Daoy (cell line): ENCODE measurements at places on chromosomes 2 and 18. TPM values are rescaled to one million over a fixed set of nuclear protein-coding genes. Genes with fewer than 3 reads are reported as not detected.

- no peak for DNase-seq
These were observed 50.3 kb downstream of the ARL4C start for GRCh38 chr2:234446404-234447076.

GRCh38 chr2:72895759-72896281 is 8.6 kb downstream of the SPR start:
- DNase-seq = no peak

- DNase-seq = no peak
These were observed 52.3 kb downstream of the EHD3 start for GRCh38 chr2:31286230-31286629.

GRCh38 chr2:30428827-30429461 is 18.1 kb upstream of the LCLAT1 start:
- no peak for DNase-seq

GRCh38 chr2:164052006-164052405 is 316.2 kb upstream of the FIGN start:
- DNase-seq = no peak

DUSP19 gene
- total RNA-seq = 1.9 and 2.5 TPM in 2 replicates

APCDD1 gene
- total RNA-seq = 0.23 and 0.80 TPM in 2 replicates

GRCh38 chr18:64149916-64150438 is 1.1 kb upstream of the LINC00305 start:
- no peak for DNase-seq

OR6B2 gene
- total RNA-seq = not detected in 2 replicates

GRCh38 chr2:215554689-215555498 is 119.0 kb upstream of the FN1 start:
- DNase-seq = no peak

GRCh38 chr18:44586782-44587524 is 93.7 kb upstream of the SETBP1 start:
- DNase-seq = no peak

DNA sequence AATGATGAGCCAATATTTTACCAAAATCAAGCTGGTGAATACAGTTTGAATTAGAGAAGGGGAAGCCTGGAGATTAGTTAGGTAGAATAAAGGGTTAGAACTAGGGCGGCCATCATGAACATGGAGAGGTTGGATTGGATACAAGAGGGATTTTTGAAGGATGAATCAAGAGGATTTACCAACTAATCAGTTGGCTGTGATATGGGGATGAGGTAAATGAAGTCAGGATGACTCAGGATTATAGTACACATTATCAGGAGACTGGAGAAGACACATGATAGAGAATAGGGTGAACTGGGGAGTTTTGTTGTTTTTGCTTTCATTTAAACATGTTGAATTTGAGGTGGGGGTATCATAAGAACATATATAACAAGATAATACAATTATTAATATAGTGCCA is 73.8 kb upstream of the PROKR1 start:
- DNase-seq = peak; percentile 4

DNA sequence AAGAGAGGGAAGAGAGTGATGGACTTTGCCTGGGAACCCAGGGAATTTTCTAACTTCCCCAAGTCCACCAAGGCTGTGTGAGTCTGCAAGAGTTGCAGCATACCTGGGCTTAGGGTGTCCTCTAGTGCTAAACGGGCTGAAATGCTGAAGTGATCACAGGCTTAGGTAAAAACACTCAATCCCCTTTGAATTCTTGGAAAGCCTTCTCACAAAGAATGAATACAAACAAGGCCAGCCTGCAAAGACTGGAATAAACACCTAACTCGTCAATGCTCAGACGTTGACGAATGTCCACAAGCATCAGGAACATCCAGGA is 30.0 kb upstream of the BMP10 start:
- DNase-seq = no peak

DNA sequence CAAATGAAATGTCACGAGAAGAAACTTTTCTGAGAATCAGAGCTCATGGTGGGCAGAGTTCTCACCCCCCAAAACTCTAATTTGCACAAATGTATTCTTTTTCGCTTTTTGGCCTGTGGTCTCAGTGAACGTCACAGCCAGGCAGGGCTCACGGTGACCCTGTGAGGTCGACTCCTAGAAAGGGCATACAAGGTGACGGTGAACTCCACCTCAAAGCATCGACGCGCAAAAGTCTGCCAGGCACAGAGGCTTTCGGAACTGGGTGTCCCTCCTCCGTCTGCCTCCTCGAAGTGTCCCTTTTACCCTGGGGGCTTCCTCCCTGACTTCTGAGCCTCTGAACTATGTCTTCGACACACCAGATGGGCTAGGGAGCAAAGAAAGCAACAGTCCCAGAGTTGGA is 139.2 kb upstream of the PXDN start:
- DNase-seq = no peak

DNA sequence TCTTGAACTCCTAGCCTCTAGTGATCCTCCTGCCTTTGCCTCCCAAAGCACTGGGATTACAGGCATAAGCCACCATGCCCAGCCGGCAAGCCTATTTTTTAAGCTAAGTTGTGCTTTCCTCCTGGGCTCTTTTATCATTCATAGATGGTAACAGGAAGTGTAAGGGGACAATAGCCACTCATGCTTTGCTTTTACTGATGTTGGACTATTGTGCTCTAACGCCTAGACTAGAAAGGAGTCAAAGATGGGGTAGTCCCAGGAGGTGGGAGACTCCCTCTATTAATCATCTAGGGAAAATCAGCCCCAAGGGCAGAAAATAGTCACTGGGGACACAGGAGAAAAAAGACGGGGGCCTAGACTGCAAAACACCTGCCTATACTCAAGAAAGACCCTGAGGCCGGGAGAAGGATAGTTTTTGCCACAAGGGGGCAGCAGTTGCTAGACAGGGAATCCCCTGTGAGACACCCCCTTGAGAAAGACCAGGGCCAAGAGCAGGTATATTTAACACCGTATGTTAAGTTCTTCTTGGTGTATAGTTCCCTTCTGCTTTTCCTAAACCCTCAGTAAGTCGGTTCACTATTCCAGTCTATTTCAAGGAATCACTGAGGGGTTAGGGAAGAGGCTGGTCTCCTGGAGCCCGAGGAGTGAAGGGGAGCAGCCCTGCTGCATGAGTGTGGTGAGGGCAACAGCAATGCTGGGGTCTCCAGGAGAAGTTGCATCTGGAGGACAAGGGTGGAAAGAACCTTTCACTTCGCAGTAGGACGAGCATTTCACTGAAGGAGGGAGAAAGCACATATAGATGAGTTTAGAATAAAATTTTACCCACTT is 2.1 kb upstream of the CXCR1 start:
- DNase-seq = peak; percentile 45

DNA sequence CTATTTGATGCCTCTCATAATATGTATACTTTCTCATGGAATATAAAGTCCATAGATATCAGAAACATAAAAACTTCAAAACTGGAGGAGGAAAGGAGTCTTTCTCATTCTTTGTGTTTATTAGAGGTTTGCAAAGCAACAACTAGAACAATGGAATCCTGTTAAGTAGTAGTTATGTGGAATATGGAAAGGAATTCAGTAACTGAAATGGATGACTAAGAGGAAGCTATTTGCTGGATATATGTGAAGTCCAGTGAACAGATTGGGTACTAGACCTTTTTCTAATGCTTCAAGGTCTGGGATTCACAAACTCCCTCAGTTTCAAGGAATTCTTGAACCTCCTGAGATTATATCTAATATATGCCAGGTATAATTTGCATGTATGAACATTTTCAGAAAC is 353.6 kb upstream of the FANCL start:
- no peak for DNase-seq

DNA sequence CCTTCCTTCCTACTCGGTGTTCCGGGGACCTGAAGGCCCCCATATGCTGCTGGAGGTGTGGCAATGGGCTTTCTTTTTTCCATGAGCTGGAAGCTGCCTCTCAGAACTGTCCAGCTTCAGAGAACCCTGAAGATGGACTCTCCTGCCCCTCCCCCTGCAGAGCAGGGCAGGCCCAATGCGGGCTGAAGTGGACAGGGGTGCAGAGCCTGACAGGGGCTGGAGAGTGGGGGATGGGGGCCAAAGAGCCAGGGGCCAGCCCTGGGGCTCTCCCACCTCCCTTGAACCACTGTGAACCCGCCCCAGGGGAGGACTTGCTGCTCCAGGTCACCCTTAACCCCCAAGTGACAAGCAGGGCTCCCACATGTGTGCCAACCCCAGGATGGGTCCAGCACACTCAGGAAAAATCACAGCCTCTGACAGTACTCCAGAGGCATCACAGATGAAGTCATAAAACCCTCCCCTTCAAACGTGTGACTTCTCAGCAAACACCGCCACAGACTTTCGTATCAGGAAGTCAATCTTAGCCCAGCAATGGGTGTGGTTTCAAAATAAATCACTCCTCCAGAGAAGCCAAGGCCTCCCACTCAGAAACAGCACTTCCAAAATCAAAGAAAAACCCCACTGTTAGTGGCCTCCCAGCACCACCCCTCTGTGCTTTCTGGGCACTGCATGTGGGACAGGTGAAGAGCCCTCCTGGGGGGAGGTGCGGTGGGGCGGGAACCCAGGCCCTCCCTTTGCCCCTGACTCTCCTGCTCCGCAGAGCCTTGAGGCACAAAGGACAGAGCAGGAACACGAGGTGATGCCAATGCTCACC is 135.8 kb downstream of the HDAC4 start:
- DNase-seq = peak; percentile 62

NEUROD1 gene
- total RNA-seq = 0.09 TPM in 1 of 2 replicates, not detected in the other

- DNase-seq = peak; percentile 37
These were observed 39.1 kb downstream of the TMEM163 start for GRCh38 chr2:134679745-134680144.

- no peak for DNase-seq
These were observed 122.9 kb downstream of the MTCL1 start for GRCh38 chr18:8828300-8828699.

GRCh38 chr2:205617905-205618304 is 64.4 kb upstream of the NRP2 start:
- no peak for DNase-seq

DNA sequence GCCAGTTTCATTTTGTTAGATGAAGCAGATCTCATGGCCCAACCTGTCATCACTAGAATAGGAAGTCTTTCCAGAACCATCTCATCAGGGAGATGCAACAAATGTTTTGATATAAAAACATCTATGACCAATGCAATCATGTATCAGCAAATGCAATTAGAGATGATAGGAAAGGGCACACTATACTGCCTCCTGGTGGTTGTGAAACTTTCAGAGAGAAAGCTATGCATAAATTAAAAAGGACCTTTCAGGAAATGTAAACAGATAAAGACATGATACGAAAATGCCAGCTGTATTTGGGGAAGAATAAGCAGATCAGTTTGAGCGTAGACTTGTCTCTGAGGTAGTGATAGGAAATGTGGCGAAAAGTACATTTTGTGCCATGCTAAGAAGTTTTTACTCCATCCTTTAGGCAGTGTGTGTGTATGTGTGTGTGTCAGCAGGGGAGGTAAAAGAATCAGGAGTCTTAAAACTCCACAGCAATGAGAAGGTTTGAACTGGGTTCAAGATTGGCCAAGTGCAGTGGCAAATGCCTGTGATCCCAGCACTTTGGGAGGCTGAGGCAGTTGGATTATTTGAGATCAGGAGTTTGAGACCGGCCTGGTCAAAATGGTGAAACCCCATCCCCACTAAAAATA is 479.3 kb downstream of the CPS1 start:
- peak; percentile 20 for DNase-seq

DNA sequence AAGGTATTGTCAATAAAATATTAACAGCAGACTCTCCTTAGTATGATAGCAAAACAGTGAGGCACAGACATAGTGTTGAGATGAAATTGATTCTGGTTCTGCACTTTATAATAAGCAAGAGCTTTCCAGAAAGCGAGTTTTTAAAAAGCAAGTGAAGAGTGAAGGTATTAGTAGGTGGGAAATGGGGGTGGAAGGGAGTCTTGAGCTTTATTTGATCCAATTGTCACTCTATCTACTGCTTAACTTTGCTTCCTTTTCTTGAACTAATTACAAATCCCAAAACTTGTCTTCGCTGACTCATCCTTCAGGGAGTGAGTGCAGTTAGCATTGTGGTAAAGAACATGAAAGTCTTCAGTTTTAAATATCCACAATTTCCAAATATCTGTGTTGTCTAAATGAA is 120.6 kb upstream of the BOD1L2 start:
- no peak for DNase-seq

DNA sequence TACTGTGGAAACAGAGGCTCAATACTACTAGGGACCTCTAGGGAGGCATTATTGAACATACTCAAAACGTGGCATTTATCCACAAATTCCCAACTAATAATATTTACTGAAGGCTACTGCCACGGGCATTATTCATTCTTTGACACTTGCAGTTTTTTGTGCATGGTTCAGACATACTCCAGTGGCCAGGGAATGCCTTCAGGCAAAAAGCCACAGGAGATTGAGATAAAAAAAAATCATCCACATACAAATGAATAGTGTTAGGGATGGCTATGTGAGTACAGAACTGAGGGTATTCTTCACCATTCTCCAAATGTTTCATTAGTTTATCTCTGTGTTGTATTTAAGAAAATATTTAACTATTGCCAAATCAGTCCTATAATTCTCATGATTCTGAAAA is 974.9 kb upstream of the PIK3C3 start:
- no peak for DNase-seq

MSH2 gene
- total RNA-seq = 75.1 and 105 TPM in 2 replicates

DNA sequence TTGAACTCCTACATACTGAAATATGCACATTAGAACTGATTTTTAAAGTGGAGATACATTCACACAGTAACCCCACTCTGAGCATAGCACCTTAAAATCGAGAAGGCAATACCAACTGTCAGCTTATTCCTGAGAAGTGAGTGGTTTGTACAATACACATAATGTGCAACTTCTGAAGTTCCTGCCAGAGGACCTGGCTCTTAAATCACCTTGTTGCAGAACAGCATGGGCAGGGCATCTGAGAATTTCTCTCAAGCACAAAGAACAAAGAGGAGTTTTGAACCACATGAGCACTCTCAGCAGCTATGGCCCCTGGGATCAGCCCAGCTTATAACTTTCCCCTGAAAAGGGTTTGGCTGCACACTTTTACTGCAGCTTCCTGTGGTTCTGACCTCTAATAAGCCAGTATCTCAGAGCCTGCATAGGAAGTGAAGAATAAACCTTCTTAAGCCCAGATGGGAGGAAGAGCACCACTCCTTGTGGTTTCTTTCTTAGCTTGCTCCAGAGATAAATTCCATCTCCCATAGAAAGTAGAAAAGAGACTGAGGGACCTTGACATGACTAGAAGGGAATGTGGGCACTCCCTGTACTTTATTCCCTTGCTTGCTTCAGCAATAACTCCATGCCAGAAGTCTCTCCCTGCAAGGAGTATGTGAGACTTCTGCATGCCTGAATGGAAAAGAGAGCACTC is 862.3 kb downstream of the SUCLG1 start:
- DNase-seq = no peak

ILKAP gene
- total RNA-seq = 27.9 and 29.5 TPM in 2 replicates
